Right renal cortex interstitium (tissue), 3 donors: ENCODE measurements at places on chromosomes 11 and 22.

- no peak for DNase-seq
Measured at GRCh38 chr11:111452817-111453552, 59.2 kb downstream of the BTG4 start.

GRCh38 chr11:8327761-8328192, 64.1 kb upstream of the LMO1 start:
- no peak for DNase-seq

DNA sequence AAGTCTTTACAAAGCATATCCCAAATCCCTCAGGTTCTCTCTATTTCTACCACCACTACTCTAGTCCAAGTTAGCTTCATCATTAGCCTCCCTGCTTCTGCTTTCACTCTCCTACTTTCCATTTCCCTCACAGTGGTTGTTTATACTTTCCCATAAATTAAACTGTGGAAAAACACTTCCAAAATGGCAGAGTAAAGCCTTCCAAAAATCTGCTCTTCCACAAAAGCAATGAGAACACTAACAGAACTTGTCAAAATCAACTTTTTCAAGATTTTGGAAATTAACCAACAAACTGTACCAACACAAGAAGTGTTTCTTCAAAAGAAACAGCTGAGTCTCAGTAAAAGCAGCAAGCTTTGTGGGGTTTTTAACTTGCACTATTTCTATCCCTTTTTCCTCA, 71.8 kb downstream of the TTC28 start:
- no peak for DNase-seq

GRCh38 chr11:46951864-46952263, 15.3 kb downstream of the CSTPP1 start:
- DNase-seq: no peak

- peak; percentile 40 for DNase-seq
Measured at GRCh38 chr11:16925561-16926065, 88.6 kb downstream of the PLEKHA7 start.

- no peak for DNase-seq
Measured at GRCh38 chr11:115391160-115391559, 113.1 kb downstream of the CADM1 start.

DNA sequence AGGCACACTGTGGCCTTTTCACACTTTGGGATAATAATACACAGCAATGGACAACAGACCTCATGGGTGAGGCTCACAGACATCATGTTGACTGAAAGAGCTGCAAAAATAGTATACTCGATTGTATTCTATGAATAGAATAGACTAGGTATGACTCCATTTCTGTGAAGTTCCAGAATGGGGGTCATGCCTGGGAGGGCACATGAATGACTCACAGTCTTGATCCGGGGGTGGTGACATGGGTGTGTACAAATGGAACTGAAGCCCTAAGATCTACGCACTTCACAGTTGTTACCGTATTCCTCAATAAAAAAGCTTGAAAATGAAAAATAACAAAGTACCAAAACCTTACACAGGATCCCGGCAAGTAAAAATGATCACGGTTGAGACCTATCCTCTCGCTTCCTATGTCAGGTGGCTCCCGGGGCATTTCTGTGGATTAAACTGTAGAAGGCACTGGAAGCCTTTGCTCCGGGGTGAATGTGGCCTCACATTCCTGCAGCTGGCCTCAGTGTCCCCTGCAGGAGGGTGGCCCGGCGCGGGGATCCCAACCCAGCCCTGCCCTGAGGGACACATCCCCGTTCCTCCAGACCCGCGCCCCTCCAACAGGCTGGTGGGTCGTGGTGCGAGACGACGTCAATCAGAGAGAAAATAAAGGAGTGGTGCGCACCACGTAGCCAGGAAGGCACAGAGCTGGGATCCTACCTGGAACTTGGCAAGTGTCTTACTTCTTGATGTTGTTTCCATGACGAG, 75.9 kb downstream of the NECTIN1 start:
- DNase-seq: no peak

- no peak for DNase-seq
Measured at GRCh38 chr11:45087086-45087899, 59.1 kb upstream of the PRDM11 start.

GRCh38 chr11:96373826-96374225, 15.9 kb downstream of the CCDC82 start:
- no peak for DNase-seq

GRCh38 chr11:113382121-113382520, 5.5 kb upstream of the ANKK1 start:
- DNase-seq: no peak

- no peak for DNase-seq
Measured at GRCh38 chr11:15468466-15468865, 353.7 kb downstream of the INSC start.
